ENCODE measurements at places on chromosomes 11 and 22.
A peak's percentile ranks its signal among the peaks of the same experiment; 100 is the strongest.

DNA sequence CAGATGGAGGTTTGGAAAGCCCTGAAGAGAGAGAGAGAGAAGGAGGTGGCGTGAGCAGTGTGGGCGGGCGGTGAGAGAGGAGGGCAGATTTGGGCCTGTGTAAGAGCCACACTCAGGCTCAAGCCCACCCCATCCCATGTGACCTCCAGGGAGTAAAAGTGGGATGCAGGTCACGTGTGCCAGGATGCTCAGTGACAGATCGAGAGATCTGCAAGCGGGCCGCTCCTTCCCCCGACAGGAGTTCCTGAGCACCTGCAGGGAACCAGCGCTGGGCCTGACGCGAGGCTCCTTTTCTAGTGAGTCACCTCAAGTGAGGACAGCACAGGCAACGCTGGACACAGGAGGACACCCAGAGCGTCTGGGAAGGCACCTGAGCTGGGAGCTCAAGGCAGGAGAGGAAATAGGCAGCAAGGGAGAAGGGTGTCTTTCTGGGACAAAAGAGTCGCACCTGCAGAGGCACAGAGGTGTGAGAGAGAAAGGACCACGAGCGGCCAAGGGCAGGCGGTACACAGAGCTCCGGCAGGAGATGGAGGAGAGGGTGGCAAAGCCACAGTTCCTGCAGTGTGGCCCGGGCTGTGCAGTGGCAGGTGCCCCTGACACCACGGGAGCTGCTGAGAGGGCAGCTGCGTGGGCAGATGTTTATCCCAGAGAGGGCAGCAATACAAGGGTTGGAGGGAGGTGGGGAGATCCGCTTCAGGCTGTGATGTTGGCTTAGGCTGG lies 1294.8 kb downstream of the TBC1D22A start:
- DNase-seq = no peak

GRCh38 chr11:105236664-105237063 lies 97.1 kb upstream of the CARD18 start:
- no peak for DNase-seq

DNA sequence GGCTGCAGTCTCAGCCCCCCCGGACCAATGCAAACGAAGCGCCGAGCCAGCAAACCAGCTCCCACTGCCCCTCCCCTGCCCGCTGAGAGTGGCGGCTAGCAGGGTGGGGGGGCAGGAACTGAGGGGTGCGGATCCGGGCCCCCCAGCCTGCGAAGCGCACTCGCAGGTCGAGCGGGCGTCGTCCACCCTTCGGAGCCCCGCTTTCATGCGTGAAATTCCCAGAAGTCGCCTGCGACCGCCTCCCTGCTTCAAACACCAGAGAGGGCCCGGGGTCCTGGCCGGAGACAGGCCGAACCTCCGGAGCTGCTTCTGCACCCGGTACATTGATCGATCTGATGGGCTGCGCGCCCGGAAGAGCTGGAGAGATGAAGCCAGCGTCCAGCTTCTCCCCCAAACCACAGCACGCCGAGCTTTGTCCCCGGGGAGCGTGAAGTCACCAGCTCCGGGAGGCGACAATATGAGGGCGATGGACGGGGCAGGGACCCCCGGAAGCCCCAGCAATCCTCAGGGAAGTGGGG lies 646 bp upstream of the PATZ1 start:
- peak; percentile 62 for DNase-seq

- DNase-seq = peak; percentile 99
Measured at GRCh38 chr11:113875234-113876073, at the start of gene USP28. USP28 (minus strand) TSS chr11:113875572; CDS start chr11:113875501, 71 bp downstream.

DNA sequence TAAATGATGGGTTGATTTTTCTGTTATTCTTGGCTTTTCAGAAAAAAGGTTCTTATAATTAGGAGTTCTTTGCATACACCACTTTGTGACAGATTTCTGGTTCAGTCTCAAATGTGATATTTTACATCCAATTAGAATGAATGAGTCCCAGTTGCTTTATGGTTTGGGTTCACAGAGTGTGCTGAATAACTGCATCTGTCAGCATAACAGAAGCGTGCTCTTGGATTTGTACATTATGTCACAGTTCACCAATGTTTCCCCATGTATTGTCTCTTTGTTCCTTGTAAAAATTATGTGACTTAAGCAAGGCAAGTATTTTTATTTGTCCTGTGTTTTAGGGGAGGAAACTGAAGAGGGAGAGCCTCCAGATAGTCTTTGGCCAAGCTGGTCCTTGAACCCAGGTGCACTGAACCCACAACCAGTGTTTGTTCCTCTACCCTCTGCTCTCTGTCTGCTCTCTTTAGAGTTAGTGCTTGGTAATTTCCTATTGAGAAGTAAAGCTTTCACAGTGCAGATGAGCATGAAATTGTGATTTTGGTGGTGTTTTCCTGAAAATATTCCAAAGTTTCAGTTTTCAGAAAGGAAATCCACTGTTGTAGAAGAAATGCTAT lies 107.5 kb downstream of the TBC1D22A start:
- DNase-seq = no peak

GRCh38 chr11:42012271-42012670 lies 552.8 kb upstream of the LRRC4C start:
- DNase-seq = no peak

- no peak for DNase-seq
Measured at GRCh38 chr11:73266646-73267020, 5.5 kb upstream of the P2RY6 start.

DNA sequence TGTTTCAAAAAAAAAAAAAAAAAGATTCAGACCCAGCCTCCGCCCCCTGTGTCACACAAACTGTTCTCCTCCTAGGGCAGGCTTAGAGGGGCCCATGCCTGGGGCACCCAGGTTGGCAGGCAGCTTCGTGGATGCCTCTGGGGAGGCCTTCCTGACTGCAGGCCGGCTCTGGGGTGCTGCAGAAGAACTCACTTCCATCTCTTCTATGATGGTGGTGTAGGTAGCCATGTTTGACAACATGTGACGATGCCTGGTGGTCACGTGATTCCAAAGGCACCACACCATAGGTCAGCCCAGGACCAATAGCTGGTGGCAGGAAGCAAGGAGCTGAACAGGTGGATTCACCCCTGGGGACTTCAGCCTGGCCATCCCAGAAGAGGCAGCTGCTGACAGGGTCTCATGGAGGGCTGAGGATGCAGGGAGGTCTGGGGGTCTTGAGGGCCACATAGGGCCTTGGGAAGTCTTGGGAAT lies 24.1 kb upstream of the CELSR1 start:
- no peak for DNase-seq

- DNase-seq = no peak
Measured at GRCh38 chr11:105693075-105693759, 83.3 kb downstream of the GRIA4 start.

- no peak for DNase-seq
Measured at GRCh38 chr22:39675947-39676346, 105.4 kb downstream of the CACNA1I start.

DNA sequence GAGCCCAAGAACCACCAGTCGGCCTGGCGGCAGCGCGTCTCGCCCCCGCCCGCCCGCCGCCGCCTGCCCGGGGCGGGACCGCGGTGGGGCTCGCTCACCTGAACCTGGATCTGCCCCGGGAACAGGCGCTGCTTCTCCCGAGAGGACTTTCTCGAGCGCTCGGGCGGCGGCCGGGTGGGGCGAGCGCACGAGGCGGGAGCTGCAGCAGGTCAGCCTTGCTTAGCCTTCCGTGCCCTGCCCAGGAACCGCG lies 133 bp downstream of the MYH9 start:
- DNase-seq = no peak

DNA sequence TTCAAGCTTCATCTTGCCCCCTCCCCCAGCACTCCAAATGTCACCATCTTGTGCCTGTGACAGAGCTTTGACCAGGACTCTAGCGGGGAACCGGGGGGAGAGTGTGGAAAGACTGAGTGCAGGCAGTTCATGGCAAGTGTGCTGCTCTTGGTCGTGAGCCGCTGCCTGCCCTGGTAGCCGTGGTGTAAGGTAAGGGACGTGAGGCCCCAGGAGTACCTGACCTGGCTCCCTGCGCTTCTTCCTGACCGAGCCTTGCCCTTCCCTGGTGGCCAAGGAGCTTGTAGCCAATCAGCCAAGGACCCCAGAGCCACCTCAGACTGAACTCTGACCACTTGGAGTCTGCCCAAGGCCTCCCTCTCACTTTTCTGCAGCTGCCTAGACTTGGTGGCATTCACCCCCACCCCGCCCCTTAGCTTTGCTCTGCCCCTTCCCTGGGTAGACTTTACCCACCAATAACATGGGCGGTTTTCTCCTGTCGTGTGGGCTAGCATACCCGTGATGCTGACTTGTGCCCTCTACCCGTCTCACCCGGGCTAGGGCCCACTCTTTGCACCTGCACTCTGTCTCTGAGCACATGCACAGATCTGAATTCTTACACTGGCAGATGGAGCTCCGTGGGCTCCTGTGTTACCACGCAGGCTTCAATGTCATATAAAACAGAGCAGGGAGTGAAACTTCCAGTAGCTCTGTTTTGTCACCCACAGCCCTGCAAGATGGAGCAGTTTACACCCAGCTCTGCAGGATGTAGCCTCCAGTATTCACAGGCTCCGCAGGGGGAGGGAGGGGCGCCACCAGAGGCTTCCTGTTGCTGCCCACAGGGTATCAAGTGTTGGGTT lies 1.5 kb downstream of the DGKZ start:
- DNase-seq = no peak

DNA sequence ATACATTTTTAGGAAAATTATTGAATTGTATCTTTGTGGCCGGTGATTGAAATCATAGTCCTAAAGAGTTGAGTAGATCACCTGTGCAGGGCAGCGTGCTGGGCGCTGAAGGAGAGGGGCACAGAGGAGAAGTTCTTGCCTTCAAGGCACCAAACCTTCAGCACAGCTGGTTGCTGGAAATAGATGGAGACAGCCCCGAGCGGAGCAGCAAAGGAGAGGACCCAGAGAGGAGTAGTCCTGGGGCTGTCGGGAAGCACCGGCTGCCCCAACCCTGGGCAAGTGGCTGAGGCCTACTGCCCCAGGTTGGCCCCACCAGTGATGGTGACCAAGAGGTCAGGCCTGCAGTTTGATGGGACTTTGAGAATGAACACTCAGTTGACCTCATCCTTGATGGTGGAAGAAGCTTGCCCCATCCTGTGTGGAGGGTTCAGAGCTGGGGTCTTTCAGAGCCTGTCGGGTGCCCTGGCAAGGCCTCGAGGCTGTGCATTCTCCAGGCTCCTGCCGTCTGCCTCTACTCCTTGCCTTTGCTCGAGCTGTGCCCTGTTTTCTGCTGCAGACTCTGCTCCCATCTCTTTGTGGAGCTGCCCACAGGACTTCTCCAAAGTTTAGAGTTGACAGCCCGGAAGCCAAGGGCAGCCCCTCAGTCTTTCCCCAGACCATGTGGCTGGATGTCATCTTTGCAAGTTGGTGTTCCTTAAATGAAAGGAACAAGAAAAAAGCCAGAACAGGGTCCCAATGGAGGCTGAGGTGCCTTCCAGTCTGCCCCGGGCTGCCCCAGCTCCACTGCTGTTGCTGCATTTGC lies 285.1 kb downstream of the TBC1D22A start:
- no peak for DNase-seq

DNA sequence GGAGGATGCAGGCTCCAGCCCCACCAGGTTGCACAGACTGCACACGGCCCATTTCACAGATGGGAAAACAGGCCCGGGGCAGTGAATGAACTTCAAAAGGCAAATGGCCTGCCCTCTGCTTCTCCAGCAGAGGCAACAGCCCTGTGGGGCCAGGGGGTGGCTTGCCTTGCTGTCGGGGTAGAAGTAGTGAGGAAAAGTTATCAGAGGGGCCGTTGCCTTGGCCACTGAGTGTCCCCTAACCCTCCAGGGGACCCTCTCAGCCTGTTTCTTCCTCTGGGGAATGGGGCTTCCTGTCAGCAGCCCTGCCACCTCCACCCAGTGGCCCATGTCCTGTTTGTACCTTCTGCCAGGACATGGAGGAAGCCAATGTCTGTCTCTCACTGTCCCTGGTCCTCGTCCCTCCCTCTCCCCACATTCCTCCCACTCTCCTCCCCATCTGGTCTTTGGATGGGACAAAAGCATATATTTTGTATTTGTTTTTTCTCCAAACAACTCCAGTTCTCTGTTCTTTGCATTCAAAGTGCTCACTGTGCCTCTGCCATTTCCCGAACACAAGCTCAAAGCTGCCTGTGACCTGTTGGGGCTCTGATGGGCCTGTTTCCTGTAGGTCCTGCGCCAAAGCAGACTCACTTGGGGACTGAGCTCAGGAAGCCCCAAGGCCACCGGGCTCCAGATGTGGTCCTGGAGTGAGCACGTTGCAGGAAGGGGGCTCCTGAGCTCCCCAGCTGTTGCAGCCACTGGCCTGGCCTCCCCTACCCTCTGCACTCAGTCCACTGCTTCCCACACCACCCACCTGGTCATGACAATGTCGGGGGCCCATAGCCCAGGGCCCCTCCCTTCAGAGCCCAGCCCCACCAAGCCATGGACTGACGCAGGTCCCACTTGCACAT lies 9.5 kb downstream of the MAP4K2 start:
- no peak for DNase-seq

GRCh38 chr22:41596776-41597634 lies 7.4 kb upstream of the PMM1 start:
- DNase-seq = peak; percentile 69

- DNase-seq = no peak
Measured at GRCh38 chr22:50210378-50211139, 9.7 kb downstream of the SELENOO start.

DNA sequence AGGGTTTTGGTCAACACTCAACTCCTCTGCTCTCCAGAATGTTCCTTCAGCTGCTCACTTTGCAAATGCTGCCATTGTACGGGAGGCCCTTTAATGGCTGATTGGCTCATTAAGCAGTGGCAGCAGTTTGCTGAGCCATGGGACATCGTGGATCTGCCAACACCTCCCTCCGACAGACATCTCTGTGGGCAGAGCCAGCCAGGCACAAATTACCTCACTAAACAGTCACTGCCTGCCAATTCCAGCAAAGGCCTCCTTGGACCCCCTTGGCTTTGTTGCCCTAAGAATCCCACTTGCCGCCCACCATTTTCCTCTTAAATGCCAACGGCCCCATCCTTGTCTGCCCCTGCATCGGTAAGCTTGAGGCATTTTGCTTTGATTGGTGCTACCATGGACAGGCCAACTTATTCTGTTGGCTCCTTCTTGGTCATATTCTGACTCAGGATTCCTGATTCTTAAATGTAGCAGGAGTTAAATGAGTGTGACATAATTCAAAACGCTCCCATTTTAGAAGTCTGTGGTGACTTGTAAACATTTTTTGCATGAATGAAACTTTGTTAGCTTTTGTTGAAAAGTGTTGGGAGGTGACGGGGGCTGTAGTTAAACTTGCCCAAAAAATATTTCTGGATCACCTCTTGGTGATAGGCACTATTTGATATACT lies 57.5 kb upstream of the LMO2 start:
- no peak for DNase-seq

- DNase-seq = no peak
Measured at GRCh38 chr22:48796310-48797015, 1031.2 kb downstream of the BRD1 start.

DNA sequence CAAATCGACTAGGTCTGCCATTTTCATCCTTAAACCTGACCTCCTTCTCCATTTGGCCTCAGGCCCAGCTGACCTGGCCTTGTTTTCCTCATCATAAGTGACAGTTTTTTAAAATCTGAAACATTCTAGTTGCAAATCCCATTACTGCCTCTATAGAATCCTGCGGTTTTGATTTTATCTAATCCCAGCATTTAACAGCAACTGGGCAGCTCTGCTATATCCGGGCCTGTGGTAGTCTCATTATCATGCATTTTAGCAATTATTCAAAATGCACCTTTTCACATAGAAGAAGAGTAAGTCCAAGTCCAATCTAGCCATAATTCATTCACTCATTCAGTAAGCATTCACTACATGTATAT lies 28.6 kb upstream of the BIRC3 start:
- no peak for DNase-seq

All from hepatic stellate cell (primary cell).